ENCODE measurements at places on chromosomes 5 and 9.

- DNase-seq, result no peak
Observed at GRCh38 chr5:96627792-96628398, 34.3 kb upstream of the CAST start.

- DNase-seq, result no peak
Observed at GRCh38 chr9:77449240-77450084, 198.7 kb downstream of the GNA14 start.

- no peak for DNase-seq
Observed at GRCh38 chr5:176887252-176887849, 11.8 kb downstream of the HK3 start.

- no peak for DNase-seq
Observed at GRCh38 chr5:125409861-125410536, 663.6 kb upstream of the ZNF608 start.

DNA sequence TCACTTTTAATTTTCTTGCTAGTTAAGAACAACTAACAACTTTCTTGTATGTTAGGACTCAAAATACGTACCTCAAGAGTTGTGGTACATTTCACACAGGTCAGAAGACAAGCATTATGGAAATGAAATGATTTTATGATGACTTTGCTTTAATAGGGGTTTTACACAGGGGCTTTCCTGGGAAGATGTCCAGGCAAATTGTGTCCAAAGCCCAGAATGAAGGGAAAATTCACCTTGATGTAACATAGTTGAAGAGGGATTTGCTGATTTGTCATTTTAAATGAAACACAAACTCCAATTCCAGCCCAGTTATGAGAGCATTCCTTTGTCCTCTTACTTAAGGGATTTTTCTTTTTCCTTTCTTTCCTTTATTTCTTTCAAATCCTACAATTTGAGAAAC is 89.2 kb downstream of the ARL15 start:
- DNase-seq, result no peak

DNA sequence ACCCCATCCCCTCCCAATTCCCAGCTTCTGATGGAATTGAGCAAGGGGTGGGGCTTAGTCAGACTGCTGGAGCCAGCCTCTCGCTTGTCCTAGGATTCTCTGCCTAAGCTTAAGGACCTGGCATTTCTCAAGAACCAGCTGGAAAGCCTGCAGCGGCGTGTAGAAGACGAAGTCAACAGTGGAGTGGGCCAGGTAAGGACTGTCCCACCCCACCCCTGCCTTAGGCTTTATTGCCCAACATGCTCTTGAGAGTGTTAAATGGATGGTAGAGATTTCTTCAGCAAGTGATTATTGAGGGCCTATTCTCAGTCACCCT is 1.1 kb downstream of the SLC35A4 start:
- no peak for DNase-seq

DNA sequence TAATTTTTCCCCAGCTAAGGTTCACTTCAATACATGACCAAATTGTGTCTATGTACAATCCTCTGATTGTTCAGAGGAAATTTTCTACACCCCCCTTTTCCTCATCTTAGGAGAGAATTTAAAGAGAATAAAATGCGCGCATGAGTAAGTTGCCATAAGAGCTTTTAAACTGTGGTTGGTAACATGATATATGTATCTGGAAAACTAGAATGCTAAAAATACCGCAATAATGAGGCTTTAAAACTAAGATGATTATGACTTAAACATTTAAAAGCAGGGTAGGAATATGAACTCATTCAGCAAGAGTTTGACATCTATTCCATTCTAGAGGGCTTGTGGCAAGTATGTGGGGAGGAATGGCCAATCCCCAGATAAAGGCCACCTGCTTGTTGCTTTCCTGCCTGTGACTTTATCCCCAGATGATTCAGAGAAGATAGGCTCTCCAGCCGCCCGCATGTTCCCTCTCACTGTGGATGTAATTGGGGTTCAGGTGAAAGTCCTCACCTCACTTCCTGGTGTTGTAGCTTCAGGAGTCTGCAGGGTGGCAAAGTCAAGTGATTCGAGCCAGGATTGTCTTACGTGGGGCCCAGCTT is 26.5 kb upstream of the BASP1 start:
- DNase-seq, result no peak

Data from stimulated activated naive CD8-positive, alpha-beta T cell treated with anti-CD3 and anti-CD28 coated beads, Interleukin-15, Interleukin-2, amounts not matched to agents 100 U/mL and 50 U/mL, for 24 hours (primary cell).